ENCODE measurements at places on chromosomes 2 and 18.

DNA sequence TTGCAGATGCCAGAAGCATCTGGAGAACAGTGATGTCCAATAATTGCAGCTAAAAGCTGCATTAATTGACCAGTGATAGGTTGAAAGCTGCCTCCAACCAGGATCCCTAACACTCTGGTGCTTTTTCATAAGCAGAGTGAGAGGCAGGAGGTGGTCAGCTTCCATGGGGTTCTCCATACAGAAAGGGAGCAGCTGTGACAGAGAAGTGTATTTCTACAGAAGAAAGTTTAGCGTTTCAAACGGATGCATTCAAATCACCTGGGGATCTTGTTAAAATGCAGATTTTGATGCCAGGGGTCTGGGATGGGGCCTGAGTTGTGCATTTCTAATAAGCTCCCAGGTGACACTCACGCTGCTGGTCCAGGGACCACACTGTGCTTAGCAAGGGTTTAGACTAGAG lies 216.5 kb upstream of the NRP2 start:
- no peak for DNase-seq

- DNase-seq = no peak
These were observed 71.9 kb upstream of the KLHL29 start for GRCh38 chr2:23312996-23313606.

GRCh38 chr18:50340078-50340477 lies 34.8 kb upstream of the SKA1 start:
- DNase-seq = no peak

DNA sequence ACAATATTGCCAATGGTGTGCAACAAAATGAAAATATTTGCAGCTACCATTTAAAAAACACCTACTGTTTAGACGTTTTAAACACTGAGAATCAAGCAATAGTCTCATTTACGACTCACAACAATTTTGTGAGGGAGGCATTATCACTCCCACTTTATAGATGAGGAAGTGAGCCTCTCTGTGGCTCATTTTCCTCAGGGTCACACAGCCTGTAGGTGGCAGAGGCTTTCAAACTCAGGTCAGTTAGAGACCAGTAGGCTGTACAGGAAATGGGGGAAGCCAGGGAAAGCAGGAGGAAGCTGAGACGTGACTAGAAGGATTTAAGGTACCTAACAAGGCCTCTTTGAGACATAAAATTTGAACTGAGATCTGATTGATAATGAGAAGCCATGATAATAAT lies 95.0 kb upstream of the ZNF521 start:
- DNase-seq = no peak

DNA sequence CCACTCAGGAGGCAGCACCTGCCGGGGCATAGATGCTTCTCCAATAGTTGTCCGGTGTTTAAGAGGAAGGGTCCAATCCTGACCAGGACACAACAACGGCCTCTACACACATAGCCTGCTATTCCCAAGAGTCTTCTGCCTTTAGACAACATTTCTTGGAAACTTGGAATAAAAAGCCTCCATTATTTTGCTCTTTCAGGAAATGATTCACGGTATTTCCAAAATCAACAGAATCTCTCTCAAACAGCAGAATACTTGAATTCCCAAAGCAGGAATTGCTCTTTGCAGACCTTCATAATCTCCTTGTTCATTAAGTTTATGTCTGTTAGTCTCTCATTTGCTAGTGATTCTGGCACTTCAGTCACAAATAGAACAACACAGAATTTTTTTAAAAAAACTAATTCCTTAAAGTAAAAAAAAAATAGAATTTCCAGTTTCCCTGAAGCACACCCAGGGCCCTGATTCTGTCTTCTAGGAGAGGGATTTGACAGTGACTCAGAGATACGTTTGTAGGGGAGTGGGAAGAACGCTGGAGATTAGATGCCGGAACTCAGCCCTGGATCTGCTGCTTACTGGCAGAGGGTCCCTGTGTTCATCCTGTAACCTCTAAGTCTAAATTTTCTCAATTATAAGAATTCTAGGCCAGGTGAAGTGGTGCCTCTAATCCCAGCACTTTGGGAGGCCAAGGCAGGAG lies 74.7 kb downstream of the NAB1 start:
- no peak for DNase-seq

GRCh38 chr2:36773947-36774346 lies 77.4 kb downstream of the VIT start:
- DNase-seq = no peak

GRCh38 chr2:73018188-73018825 lies 53.2 kb downstream of the SFXN5 start:
- no peak for DNase-seq

DNA sequence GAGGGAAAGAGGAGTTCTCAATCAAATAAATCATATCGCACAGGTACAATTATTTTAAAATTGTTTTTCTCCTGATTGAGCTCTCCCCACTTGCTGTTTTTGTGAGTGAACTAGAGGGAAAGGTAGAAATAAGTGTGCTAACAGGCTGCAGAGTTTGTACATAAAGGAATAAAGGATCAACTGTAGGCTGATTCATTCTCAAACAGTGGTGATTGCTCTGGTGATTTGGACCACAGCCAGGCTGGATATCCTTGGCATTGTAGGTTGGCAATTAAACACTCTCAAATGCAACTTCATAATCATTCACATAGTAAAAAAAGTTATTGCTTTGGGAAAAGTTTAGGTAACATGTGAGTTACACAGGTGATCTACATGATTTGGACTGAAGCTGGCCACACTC lies 29.8 kb downstream of the LRP1B start:
- DNase-seq = no peak

- DNase-seq = no peak
These were observed 91.1 kb downstream of the INHBB start for GRCh38 chr2:120436885-120437603.

- no peak for DNase-seq
These were observed 779.5 kb downstream of the SOCS6 start for GRCh38 chr18:71068338-71068737.

- DNase-seq = no peak
These were observed 14.7 kb upstream of the CHMP3 start for GRCh38 chr2:86577817-86578456.

DNA sequence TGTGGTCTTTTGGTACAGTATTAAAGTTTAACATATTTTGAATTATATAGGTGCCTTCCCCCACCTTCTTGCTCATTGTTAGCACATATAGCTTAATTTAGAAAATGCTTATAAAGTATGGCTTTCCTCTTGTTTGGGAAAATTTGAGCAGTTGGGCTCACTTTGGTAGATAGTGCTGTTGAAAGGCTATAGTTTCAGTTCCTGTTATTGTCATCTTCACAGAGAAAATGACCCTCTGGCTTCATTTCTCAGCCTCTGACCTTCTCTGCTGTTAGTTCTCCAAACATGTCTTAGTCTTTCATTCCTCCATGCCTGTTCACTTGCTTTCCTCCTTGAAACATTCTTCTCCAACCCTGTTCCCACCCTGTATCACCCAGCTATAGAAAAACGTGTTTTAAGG lies 200.6 kb downstream of the WDR7 start:
- DNase-seq = no peak

DNA sequence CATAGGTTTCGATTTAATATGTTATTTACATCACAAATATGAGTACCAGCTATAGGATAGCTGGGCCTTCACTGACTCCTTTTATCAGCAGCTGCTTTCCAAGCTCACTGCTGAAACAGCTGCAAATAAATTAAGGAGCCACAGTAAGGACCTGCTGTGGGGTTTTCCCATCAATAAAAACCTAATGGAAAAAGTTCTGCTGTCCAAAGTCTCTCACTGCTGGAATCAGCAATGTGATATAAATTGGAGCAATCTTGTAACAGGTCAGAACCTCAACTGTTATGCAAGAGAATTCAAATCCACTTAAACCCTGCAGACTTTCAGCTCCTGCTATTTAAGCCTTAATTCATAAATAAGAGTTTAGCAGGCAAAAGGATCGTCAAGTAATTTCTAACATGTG lies 61.3 kb downstream of the NEB start:
- DNase-seq = no peak

DNA sequence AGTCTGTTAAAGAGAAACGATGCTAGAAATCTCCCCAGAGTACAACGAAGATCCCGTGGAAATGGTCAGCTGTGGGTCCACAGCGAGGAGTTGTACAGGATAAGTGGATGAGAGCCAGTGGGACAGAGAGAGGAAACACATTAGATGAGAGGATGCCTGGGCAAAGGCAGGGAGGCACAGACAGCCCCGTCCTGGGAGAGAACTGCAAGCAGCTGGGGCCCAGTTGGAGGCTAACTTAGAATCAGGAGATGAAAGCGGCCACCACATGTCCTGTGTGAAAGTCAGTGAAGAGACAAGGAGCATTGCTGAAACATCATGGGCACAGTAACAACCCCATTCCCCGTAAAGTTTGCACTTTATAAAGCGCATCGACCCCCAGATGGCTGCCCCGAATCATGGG lies 157.5 kb downstream of the RAPGEF4 start:
- DNase-seq = no peak

- DNase-seq = no peak
These were observed 15.5 kb downstream of the DUSP19 start for GRCh38 chr2:183093857-183094657.

DNA sequence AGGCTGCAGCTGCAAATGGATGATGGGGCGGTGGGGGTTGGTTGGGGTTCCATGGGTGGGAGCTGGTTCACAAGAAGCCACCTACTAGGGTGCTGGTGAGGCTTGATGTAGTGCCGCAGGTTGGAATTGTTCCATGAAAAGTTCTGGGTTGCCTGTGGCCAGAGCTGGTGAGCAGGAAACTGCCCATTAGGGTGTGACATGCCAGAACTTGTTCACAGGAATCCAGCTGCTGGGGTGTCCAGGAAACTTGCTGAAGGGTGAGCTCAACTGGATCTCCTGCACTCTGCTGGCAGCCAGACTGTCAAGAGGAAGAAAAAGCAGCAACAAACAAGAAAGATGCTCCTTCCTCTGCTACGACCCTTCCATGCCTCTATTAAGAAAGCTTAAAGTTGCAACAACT lies 48.8 kb downstream of the MAP3K20 start:
- no peak for DNase-seq

GRCh38 chr2:127510073-127510472 lies 16.2 kb downstream of the IWS1 start:
- no peak for DNase-seq

GRCh38 chr2:70964596-70965386 lies 13.6 kb upstream of the ANKRD53 start:
- DNase-seq = no peak

- no peak for DNase-seq
These were observed 18.4 kb downstream of the KDSR start for GRCh38 chr18:63348508-63349136.

DNA sequence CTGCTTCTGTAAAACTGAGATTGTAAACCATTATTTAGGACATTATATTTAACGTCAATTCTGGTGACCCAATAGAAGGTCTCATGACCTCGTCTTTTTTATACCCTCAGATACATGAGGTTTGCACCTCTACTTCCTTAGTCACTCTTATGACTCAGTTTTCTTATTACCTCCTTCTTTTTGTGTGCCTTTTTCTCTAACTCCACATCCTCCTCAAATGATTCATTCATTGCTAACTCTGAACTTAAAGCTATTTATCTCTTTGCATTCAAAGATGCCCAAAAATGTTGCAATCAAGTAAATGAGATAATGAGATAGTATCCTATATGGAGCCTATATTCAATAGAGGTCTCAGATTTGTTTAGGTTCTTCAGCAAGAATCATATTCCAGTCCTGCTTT lies 121.0 kb upstream of the KYNU start:
- no peak for DNase-seq

- DNase-seq = no peak
These were observed 52.6 kb downstream of the SH2D6 start for GRCh38 chr2:85470850-85471800.

GRCh38 chr2:107932488-107932887 lies 53.8 kb upstream of the SLC5A7 start:
- DNase-seq = no peak

- DNase-seq = no peak
These were observed 20.9 kb downstream of the GKN2 start for GRCh38 chr2:68931799-68932198.

- DNase-seq = no peak
These were observed 287.6 kb downstream of the SETBP1 start for GRCh38 chr18:44968336-44968735.

DNA sequence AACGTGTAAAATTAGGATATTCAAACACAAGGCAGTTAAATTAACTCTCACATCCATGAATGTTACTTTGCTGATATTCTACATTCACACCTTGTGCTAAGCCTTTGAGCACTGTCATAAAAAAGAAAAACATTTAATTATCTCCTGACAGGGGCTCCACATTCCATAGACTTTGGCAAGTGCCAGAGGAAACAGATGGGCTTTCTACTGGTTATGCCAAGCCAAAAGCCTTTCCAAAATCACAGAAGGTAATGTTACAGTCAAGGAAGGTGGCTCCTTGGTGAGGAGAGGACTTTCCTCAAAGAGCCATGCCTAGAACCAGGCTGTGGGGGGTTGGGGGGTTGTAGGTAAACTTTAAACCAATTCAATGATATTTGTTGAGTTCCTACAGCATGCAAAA lies 12.4 kb downstream of the MYO5B start:
- no peak for DNase-seq

GRCh38 chr18:77015169-77015568 lies 117.4 kb downstream of the MBP start:
- DNase-seq = no peak

GRCh38 chr2:135096665-135097446 lies 44.8 kb downstream of the RAB3GAP1 start:
- DNase-seq = no peak

DNA sequence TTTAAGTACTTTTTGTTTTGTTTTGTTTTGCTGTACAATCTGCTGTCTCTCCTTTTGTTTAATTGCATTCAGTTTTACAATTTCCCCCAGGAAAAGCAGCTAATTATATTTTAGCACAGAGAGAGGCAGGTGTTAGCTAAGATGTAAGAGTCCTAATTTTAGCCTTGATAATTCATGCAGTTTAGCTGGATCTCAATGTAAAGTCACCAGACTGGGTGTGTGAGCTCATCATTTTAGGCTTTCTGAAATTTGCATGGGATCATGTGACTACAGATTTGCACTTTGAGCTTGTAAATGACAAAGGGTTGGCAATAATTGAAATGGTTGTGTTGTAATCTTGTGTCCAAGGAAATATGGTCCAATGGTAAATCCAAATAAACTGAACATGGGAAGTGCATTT lies 68.5 kb downstream of the ETAA1 start:
- DNase-seq = no peak

GRCh38 chr2:29759360-29759759 lies 162.0 kb downstream of the ALK start:
- no peak for DNase-seq

DNA sequence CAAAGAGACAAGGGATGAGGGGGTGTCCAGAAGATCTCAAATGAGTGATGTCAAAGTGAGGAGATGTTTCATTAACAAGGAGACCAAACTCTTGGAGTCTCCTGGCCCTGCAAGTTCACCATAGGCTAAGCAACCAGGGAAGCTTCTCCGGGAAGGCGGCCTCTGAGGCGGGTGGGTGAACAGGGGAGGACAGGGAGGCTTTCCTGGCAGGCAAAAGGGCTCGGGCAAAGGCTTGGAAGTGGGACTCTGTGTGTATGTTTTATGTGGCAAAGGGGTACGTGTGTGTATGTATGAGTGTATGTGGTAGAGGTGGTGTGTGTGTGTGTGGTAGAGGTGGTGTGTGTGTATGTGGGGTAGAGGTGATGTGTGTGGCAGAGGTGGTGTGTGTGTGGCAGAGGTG lies 163.9 kb downstream of the DYSF start:
- no peak for DNase-seq

- DNase-seq = no peak
These were observed 7.2 kb downstream of the BOLL start for GRCh38 chr2:197777823-197778407.

GRCh38 chr2:240591226-240591625 lies 4.7 kb downstream of the CAPN10 start:
- no peak for DNase-seq

Data from GOT3 (cell line).